DMS153 (cell line): ENCODE measurements at places on chromosomes 6 and 20.

- peak; percentile 31 for DNase-seq
Measured at GRCh38 chr20:53245574-53245973, 273.4 kb downstream of the TSHZ2 start.

- no peak for DNase-seq
Measured at GRCh38 chr6:160028487-160029275, 59.8 kb downstream of the IGF2R start.

GRCh38 chr6:93728150-93728549 is 308.8 kb upstream of the EPHA7 start:
- DNase-seq = no peak

DNA sequence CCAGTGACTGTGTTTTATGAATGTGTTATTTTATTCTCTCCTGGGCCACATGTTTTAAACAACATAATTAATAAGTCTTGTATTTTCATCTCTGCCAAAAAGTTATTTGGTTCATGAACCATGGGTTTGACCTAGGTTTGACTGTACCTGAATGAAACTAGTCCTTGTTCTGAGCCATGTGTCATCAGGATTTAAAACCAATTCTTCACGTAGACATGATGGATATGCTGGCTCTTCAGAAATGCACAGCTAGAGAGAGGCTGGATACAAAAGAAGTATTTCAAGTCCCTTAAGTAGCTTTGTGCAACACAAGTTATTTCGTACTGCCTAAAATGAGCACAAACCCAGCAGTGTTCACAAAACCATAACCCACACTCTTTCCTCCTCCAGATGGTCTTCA is 116.1 kb downstream of the IBTK start:
- no peak for DNase-seq

DNA sequence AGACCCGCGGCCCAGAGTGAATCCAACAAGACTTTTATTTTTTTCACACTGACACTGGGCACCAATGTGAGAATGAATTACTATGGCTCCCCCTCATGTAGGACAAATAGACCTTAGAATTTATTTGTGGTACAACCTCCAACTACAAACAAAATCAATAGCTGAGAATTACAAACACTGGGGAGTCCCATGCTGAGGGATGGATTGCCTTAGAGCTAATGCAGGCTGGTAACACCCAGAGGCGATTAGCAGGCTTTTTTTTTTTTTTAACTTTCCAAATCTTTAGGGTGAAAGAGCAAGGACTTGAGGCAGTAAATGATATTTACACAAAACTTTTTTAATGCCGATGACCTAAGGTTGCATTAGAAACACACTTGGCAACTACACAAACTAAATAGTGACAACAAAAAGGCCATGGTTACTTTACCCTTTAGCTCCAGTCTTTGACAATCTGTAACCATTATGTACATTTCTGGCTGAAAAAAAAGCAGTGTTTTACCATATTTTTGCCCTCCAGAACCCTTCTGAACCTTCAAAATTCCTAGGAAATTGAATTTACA is 21.8 kb downstream of the SAYSD1 start:
- no peak for DNase-seq

- DNase-seq = no peak
Measured at GRCh38 chr6:164069350-164069990, 655.0 kb downstream of the QKI start.
